Activated CD8-positive, alpha-beta memory T cell treated with anti-CD3 and anti-CD28 coated beads for 48 hours (primary cell): ENCODE measurements at places on chromosomes 3 and 15.

- no peak for DNase-seq
These were observed 79.8 kb downstream of the RFTN1 start for GRCh38 chr3:16433701-16434151.

GRCh38 chr3:8204853-8205650, 296.6 kb upstream of the LMCD1 start:
- no peak for DNase-seq

DNA sequence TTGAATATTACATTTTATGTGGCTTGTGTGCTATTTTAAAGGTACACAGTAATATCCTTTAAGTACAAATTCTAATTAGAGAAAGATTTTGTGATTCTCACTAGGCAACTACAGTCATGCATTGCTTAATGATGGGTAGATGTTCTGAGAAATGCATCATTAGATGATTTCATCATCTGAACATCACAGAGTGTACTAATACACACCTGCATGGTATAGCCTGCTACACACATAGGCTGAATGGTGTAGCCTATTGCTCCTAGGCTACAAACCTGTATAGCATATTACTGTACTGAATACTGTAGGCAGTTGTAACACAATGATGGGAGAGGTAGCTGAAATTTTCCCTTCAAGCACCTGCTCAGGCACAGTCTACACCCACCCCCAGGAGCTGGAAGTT, 217.4 kb upstream of the EOMES start:
- no peak for DNase-seq

GRCh38 chr15:61621146-61621545, 392.0 kb upstream of the RORA start:
- DNase-seq = no peak

- DNase-seq = no peak
These were observed 979.6 kb upstream of the NR2F2 start for GRCh38 chr15:95350908-95351307.

- DNase-seq = no peak
These were observed 71.6 kb downstream of the ADCY5 start for GRCh38 chr3:123377243-123377740.

GRCh38 chr3:166071-166470, 30.5 kb upstream of the CHL1 start:
- no peak for DNase-seq

DNA sequence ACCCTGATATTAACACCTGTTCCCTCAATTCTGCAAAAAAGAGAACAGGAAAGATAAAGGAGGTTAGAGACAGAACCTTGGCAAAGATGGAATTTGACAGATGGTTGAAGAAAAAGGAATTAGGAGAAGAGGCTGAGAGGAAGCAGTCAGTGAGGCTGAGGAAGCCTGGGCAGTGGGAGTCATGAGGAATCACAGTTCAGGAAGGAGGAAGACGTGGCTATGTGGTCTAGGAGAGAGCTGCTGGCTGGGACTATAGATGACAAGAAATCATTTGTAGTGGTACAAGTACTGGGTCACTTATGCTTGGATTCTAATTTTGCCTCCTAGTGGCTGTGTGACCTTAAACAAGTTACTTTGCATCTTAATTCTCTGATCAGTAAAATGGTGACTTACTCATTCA, 49.0 kb downstream of the LARS2 start:
- DNase-seq = no peak

GRCh38 chr3:65665915-65666314, 372.8 kb downstream of the MAGI1 start:
- no peak for DNase-seq

- DNase-seq = no peak
These were observed 628.5 kb downstream of the GRM7 start for GRCh38 chr3:7489417-7489816.

DNA sequence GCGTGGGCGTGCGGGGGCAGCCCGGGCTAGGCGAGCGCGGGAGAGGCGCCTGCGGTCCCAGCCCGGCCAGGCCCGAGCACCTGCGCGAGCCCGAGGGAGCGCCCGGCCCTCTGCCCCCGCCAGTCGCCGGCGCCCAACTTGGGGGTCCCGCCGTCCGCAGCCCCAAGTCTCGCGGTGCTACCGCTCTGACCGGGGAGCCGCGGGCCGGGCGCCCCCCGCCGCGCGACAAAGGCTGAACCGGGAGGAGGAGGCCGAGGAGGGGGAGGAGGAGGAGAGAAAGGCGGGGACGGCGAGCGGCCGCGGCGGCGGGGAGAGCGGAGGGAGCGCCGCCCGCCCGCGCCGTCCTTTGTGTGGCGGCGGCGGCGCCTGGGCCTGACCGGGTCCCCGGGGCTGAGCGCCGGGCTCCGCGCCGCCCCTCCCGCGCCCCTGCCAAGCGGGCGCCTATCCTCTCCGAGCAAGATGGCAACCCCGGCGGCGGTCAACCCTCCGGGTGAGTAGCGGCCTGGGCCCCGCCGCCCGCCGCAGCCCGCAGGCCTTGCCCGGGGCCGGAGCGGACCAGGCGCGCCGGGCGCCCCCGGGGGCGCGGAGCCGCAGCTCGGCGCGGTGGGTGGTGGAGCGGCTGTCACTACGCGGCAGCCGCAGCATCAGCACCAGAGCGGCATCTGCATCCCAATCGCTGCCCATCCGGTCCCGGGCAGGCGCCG, at the start of gene ARNT2:
ARNT2 (plus strand) TSS at position 326 of the 704 bp plus-strand sequence; CDS start at position 460, 134 bp downstream.
- DNase-seq = no peak
